NCI-H2171 (cell line): ENCODE measurements at places on chromosomes 7 and 10.

GRCh38 chr10:77926566-77927401 lies at the start of gene DLG5:
TSS of gene DLG5 (minus strand) at chr10:77926755. CDS start at chr10:77926520, 235 bp downstream.
- DNase-seq: peak; percentile 26

- no peak for DNase-seq
Measured at GRCh38 chr10:11345224-11346054, 266.0 kb downstream of the USP6NL start.

DNA sequence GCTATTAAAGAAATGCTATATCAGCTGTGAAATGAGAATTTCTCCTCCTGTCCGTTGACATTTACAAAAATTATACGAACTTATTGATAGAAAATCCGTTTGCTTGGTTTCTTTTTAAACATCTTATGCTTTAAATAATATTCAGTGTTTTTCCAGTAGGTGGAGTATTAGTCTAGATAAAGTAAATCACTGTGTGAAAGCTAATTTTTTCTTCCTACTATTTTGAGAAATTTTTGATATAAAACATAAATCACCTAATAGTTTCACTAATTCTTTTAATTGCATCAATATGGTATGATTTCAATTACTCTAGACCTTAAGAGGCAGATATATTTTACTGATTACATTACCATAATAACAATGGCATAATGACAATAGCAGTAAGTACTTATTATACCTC lies 335.2 kb upstream of the C7orf33 start:
- DNase-seq: peak; percentile 7

- DNase-seq: no peak
Measured at GRCh38 chr7:36942955-36943354, 218.7 kb upstream of the AOAH start.

GRCh38 chr10:71675295-71675970 lies 44.1 kb downstream of the C10orf105 start:
- no peak for DNase-seq

DNA sequence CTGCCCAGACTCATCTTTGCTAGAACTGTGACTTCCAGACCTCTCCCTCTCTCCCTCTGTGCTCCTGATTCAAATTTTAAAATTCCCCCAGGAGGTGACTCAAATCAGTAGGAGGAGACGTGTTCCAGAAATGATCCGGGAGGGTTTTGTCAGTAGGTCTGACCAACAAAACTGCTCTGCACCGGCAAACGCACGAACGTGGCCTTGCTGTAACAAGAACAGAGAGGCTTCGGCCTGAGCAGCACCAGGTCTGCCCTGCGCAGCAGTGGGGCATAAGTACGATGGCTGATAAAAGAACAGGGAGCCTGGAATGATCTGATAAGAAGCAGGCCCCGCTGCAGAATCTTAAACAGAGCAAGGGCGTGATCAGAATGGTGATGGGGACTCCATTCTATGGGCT lies 152.7 kb upstream of the AUTS2 start:
- DNase-seq: no peak

DNA sequence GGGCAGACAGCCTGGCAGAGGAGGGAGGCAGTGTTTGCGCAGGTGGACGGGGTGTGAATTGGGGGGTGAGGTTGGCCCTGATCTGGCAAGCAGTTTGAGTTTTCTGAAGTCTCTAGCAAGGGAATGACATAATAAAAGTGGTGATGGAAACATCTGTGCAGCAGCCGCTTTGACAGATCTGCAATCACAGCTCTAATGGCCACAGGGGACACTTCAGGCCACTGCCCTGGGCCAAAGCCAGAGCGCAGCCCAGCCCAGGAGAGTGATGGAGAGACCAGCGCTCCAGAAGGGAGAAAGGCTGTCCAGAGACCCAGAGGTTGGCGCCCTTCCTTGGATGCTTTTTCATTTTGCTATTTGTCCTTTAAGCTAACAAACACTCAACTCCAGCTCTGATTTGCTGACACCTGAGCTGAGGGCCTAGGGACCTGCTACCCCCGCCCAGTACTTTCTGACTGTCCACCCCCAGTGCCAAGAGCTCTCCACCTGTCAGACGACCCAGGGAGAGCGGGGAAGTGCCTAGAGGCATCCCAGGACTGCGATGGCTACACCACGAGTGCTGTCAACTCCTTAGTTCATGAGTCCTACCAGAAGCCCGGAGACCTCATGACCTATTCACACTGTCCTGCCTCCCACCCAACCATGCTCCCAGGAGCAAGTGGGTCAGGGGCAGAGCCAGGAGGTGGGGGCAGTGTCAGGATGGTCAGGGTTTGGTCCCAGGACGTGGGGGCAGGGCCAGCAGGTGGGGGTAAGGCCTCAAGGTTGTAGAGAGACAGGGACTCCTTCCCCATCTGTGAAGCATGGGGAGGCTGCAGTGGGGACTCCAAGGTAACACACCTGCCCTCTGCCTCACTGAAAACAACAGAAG lies 112.6 kb downstream of the PRKAG2 start:
- no peak for DNase-seq

DNA sequence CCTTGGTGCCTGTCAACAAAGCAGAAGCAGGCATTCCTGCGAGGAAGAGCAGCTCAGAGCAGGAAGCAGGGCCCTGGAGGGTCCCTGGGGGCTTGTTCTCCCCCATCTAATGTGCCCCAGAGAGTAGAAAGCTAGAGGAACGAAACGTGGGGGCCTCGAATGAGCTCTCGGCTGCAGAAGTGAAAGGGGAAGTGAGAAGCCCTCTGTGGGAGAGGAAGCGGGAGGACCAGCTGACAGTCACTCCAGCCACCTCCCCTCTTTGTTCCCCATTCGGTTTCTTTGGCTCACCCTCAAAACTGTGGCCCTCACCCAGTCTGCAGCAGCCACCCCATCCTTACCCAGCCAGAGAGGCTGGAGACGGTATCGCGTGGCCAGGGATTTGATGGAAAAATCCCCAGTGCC lies 25.0 kb downstream of the C10orf105 start:
- DNase-seq: no peak

GRCh38 chr7:131957338-131958020 lies 401.1 kb upstream of the PODXL start:
- DNase-seq: no peak
